ENCODE measurements at places on chromosomes 12 and 14. TPM values are rescaled to one million over a fixed set of nuclear protein-coding genes. Genes with fewer than 3 reads are reported as not detected.
A peak's percentile ranks its signal among the peaks of the same experiment; 100 is the strongest.

KRT72 gene
- not detected for total RNA-seq

DNA sequence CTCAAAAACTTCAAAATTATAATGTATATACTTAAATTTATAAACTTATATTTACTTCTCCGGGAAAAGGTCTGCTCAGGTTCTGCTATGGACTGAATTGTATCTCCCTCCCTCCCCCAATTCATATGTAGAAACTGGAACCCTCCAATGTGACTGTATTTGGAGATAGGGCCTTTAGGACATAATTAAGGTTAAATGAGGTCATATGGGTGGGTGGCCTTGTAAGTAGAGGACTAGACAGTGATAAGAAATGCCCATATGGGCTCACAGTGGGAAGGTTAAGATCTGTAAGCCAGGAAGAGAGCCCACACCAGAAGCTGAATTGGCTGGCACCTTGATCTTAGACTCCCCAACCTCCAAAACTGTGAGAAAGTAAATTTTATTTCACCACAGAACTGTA, 84.5 kb downstream of the TAOK3 start:
- H3K4me1 ChIP-seq: no peaks in the 10 kb centered on the region
- H3K27me3 ChIP-seq: no peaks in the 10 kb centered on the region
- DNase-seq: no peak

- no peak overlapping the region for H3K4me3 ChIP-seq
- H3K36me3 ChIP-seq: peaks cover 28% of the 10 kb centered on the region
- no peaks in the 10 kb centered on the region for H3K4me1 ChIP-seq
- H3K27me3 ChIP-seq: no peaks in the 10 kb centered on the region
- H3K27ac ChIP-seq: no peak overlapping the region
Measured at GRCh38 chr14:35741345-35742031, 67.6 kb downstream of the RALGAPA1 start.

DNA sequence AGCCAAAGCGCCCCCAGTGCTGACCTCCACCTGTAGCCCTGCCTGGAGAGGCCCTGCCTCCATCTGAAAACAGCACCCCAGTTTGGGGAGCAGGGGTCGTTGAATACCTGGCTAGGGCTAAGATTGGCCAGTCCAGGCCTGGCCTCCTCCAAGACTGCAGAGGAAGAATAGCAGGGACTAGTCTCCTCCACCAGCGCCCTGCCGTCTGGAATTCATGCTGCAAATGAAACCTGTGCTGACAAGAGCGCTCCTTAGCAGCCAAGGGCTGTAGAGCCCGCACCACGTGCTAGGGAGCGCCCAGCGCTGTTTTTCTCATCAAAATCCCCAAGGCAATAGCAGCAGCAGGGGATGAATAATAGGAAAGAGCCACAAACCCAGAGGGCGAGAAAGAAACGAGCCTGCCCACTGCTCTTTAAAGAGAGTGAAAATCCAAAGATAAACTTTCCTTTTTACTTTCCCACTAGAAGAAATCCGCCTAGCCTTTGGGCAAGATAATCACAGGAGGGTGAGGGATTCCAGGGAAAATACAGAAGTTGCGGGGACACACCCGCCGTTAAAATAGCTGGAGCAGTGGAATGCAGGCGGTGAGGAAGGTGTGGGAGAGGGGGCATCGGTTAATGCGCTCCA, 3.3 kb downstream of the COL2A1 start:
- no peaks in the 10 kb centered on the region for H3K36me3 ChIP-seq
- H3K4me1 ChIP-seq: peaks cover 50% of the 10 kb centered on the region
- no peak overlapping the region for H3K27ac ChIP-seq
- peak overlapping the region; percentile 55 for H3K4me3 ChIP-seq
- H3K27me3 ChIP-seq: peaks cover 38% of the 10 kb centered on the region

- H3K4me3 ChIP-seq: no peak overlapping the region
- DNase-seq: no peak
- no peaks in the 10 kb centered on the region for H3K27me3 ChIP-seq
Measured at GRCh38 chr14:37900561-37900960, 305.1 kb downstream of the TTC6 start.

BATF gene
- 5.4 TPM for total RNA-seq

DNA sequence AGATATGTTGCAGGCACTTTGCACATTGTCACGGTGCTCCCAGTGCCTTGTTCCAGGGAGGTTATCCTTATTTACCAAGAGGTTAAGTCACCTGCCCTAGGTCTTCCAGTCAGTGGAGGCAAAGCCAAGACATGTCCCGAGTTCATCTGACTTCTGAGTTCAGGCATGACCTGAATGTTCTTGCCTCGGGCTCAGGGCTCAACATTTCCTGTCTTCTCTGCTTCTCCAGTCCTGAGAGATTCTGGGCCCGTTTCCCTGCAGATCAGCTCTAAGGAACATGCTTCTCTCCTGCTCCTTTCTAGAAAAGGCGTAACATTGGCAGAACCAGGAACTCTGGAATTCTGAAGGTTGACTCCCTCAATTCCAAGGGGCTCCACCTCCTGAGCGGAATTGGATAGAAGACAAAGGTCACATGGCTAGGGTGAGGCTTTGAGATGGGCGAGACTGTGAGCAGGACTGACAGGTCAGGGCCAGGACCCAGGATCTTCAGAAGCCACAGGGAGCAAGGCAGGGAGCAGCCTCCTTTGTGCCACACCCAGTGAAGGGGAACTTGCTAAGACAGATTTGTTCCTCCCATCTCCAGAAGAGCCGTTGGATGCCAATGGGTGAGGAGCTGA, 19.9 kb downstream of the BDKRB2 start:
- H3K36me3 ChIP-seq: no peaks in the 10 kb centered on the region
- no peaks in the 10 kb centered on the region for H3K27me3 ChIP-seq
- H3K4me3 ChIP-seq: no peak overlapping the region
- DNase-seq: no peak
- H3K4me1 ChIP-seq: peaks cover 19% of the 10 kb centered on the region

DNA sequence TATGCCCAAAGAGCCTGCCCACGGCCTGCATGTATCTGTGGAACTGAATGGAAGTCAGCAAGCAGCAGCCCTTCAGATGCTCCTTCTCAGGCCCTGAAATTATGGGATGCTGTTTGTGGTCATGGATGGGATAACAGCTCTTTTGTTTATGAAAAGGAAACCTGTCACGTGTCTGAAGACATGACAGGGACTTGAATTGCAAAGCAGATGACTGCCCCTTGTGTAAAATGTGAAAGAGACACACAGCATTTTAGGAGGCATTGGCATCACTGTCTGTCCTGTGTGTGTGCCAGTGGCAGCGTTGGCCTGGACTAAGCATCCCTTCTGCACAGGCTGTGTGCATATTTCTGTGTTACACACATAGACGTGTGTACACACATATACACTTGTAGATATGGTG, 192.1 kb downstream of the VRK1 start:
- no peaks in the 10 kb centered on the region for H3K27me3 ChIP-seq
- no peaks in the 10 kb centered on the region for H3K36me3 ChIP-seq
- no peak overlapping the region for H3K4me3 ChIP-seq
- no peak for DNase-seq
- H3K4me1 ChIP-seq: no peaks in the 10 kb centered on the region
